Activated T-helper 9 cell treated with anti-CD3 and anti-CD28 coated beads, Interleukin-2, amount 50 U/mL, for 16 hours (primary cell): ENCODE measurements at places on chromosomes 3 and 15.

GRCh38 chr3:172232579-172233212 is 193.3 kb downstream of the FNDC3B start:
- no peak for DNase-seq

- DNase-seq = no peak
Measured at GRCh38 chr3:38614091-38614490, 35.4 kb downstream of the SCN5A start.

DNA sequence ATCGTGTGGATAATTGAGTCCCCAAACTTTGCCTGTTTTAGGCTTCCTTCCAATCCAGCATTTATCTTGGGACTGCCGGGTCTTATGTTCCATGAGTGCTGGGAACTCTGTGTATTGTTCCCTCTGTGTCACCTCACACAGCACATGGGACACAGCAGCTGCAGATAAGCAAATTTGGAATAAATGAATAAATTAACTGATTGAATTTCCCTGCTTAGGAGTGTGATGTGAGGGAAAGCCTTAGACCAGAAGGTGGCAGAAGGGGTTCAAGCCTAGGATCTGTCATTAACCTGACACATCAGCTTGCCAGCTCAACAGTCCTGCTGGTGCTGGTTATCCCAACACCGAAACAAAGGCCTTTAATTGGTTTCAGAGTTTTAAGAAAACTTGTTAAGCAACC is 114.3 kb downstream of the OXSM start:
- no peak for DNase-seq

DNA sequence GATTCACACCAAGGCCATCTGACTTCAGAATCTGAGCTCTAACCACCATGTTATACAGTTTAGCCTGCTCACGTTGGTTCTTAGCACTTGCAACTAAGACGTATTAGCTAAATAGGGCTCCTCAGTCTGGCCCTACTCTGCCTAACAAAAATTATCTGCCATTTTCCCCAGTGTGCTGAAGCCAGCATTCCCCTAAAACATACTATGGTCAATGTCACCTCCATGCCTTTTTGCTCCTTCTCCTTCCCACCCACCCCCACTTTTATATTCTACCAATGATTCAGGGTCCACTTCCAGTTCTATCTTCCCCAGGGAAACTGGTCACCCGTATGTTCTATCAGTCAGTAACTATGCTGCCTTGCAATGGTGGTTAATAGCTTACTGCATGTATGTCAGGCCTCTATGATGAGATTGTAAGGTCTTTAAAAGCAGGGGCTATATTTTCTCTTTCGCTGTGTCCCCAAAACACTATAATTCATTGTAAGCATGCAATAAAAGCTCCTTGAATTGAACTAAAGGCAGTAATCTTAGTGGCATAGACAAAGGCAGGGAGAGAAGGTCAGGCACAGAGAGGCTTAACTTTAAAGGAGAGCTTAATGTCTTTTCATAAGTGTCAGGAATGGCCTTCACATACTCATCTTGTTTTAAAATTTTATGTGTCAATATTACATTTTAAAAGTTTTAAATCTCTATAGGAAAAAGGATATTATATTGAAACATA is 23.3 kb downstream of the POPDC2 start:
- DNase-seq = no peak

GRCh38 chr3:108123326-108123725 is 32.5 kb upstream of the CD47 start:
- DNase-seq = no peak

GRCh38 chr3:3827111-3827510 is 27.9 kb downstream of the LRRN1 start:
- DNase-seq = no peak

GRCh38 chr15:34900748-34901147 is 68.8 kb downstream of the AQR start:
- no peak for DNase-seq

- no peak for DNase-seq
Measured at GRCh38 chr3:104392327-104392726, 974.4 kb upstream of the ALCAM start.

DNA sequence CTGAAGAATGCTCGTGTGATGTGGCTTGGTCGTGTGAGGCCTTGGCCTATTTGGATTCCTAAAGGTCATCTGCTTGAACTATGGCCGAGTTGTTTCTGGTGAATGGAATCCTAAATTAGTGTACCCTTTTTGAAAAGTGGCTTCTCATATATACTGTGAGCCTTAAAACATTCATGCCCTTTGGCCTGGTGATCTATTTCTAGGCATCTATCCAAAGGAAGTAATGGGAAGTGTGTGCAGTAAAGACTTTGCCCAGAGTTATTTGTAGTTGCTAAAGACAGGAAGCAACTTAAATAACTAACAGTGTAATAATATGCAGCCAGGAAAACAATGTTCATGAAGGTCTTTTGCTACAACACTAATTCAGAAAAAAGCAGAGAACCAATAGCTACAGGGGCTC is 3.0 kb downstream of the DGKG start:
- DNase-seq = no peak
